ENCODE measurements at places on chromosomes 12 and 14.

- DNase-seq: no peak
Observed at GRCh38 chr14:89164168-89165073, 252.6 kb downstream of the FOXN3 start.

GRCh38 chr12:93031028-93031427 lies 101.9 kb upstream of the EEA1 start:
- no peak for DNase-seq

DNA sequence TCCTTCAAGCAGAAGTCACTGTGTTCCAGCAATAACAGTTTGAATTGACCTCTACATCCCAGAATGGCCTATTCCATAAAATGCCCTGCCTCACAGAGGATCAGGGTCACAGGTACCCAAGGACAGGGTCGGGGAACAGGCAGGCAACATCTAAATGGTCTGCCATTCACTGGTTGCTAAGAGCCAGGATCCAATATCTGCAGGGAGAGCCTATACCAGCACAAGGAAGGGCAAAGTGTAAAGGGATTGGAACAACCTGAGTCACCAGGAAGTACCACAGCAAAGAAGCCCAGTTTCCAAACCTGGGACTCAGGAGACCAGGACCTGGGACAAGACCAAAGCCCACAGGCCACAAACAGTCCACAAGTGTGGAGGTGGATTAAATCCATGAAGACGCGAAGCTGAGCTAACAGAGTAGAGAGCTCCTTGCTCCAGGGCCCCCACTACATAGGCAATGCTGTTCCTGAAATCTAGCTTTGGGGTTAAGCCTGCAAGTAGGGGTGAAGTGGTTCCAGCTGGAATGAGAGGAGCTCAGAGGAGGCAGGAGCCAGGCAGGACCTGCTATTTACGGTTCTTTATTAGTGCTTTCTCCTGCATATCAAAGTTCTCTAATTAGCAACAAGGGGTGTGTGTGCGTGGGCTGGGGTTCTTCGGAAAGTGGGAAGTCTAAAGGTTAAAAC lies 274.3 kb downstream of the BCL11B start:
- no peak for DNase-seq

DNA sequence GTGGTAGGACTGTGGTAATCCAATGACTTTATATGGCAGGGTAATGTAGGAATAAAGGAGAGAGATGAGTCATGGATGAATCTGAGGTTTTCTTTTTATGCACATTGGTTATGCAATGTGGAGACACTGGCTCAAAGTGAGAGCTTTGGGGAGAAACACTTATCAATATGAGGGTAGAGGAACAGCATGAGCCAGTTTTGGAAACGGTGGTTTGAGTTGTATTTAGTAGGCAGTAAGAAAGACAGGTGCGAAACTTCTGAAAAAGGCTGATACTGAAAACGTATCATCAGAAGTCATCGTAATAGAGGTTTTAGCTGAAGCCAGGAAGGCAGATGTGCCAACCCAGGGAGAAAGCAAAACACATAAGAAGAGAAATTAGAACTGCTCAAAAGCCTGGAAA lies 854.8 kb upstream of the SEL1L start:
- no peak for DNase-seq

GRCh38 chr14:99586054-99586760 lies 17.8 kb downstream of the CCDC85C start:
- DNase-seq: no peak

DNA sequence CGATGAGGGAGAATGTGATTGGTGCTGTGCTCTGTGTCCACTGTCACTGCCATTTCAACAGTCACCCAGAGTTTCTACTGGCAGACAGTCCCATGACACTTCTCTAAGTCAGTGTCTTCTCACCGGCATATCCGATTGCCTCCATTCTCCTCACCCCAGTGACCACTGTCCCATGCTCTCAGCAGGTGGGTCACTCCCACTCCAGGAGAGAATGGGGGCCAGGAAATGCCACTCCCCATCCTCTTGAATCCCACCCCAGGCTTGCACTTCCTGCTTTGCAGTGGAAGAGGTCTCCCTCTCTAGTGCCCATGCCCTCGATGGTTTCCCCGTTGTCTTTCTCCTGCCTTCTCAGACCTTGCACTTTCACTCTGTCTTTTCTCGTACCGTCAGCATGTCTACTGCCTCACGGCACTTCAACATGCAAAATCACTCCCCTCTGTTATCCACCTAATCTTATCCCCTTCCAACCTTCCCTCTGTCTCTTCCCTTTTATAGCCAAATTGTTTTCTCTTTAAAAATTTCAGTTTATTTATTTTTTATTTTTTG lies 2.2 kb upstream of the EP400 start:
- DNase-seq: no peak

DNA sequence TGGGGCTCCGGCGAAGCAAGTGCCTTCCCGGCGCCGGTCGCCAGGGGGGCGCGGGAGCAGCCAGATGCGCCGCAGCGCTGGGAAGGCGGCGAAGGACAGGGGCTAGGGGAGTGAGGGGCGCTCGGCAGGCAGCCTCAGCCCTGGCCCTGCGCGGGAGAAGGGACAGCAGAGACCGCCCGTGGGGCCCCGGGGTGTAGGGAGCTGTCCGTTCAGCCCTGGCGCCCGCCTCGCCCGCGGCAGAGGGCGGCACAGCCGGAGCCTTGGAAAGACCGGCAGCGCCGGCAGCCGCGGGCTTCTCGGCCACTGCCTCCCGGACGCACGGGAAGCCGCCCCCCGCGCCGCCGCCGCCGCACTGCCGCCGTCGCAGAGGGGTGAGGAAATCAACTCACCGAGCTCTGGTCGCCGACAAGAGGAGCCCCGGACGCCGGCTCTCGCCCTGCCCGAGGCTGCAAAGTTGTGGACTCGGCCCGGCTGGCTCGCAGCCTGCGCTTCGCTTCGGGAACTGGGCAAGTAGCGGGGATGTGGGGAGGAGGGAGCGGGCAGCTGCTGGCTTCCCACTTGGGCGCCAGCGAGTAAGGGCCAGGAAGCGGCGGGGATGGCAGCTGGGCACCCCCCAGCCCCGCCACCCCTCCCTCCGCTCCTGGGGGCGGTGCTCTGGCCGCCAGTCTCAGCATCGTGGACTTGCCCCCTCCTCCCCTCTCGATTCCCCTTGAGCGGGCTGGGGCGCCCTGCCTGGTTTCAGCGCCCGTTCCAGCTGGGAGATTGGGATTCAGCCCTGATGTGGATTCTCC lies at the start of gene ZDHHC22:
Gene ZDHHC22 (minus strand): TSS at position 578 of the 791 bp plus-strand sequence. CDS start 2,053 bp downstream, outside the sequence.
- DNase-seq: no peak

- DNase-seq: no peak
Observed at GRCh38 chr14:92929689-92930608, 7.0 kb downstream of the CHGA start.

- DNase-seq: no peak
Observed at GRCh38 chr14:105937253-105938054, 411.1 kb downstream of the TMEM121 start.

- no peak for DNase-seq
Observed at GRCh38 chr14:50350975-50351374, 38.9 kb downstream of the DMAC2L start.
